Pancreas (tissue), 10 donors: ENCODE measurements at places on chromosomes 1 and 21. TPM values are rescaled to one million over a fixed set of nuclear protein-coding genes. Genes with fewer than 3 reads are reported as not detected.

DNA sequence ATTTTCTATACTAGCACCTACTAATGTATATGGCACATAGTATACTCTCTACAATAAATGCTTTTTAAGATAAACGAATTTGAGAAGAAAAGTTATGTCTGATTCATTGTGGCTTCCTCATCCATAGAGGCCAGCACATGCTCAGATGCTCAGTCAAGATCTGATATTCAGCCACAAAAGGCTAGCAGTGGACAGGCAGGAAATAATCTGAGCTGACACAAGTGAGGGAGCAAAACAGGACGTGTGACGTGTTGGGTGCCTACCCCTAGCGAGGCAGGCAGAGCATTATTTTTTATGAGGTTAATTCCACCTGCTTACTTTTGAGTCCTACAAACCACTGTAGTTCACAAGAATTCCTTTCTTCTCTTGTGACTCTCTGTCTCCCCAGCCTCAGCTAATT lies 550.9 kb downstream of the SMYD3 start:
- no peak for DNase-seq

DNA sequence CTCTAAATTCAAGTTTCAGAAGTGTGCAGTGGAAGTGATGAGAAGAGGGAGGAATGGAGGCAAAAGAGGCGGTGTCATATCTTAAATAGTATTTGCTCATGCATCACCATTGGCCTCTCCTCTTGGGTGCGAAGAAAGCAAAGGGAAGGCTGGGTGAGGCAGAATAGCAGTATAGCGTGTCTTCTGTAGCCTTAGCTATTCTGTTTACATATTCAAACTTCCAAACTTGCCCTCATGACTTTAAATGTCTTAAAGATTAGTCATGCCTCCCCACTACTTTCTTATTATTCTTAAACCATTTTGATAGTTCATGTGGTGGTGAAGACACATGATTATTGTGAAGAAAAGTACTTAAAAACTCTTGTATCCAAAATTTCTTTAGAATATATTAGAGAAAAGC lies 104.6 kb upstream of the TENT5C start:
- no peak for DNase-seq

GRCh38 chr1:204627436-204627835 lies 58.1 kb downstream of the LRRN2 start:
- no peak for DNase-seq

The EDARADD gene
- 9.5 TPM for polyA plus RNA-seq

- DNase-seq: no peak
These were observed 47.1 kb upstream of the ZYG11A start for GRCh38 chr1:52795464-52795863.

DNA sequence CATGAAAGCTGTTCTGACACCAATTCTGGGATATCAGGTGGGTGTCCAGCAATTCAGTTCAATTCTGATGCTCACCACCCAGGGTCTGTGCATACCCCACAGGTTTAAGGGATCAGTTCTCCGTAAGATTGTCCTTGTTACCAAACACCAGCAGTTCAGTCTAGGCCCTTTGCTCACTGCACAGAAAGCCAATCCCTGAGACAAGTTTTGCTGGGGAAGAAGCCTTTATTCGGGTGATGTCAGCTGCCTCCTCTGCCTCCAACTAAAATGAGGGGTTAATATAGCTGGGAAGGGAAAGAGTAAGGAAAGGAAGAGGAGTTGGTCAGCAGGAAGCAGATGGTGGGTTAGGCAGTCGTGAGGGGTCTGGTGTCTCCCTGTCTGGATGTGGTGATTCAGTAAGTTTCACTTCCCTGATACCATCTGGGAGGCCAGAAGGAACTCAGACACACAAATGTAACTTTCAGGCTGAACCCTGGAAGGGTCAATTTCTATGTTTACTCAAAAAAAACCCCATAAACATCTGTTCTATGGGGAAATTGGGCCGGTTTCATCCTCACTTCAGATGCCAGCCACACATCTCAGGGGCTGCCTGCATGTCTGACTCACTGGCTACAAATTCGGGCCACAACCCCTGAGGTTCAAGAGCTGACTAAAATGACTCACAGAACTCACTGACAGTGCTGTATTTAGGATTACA lies 83.3 kb upstream of the PGBD5 start:
- DNase-seq: no peak

GRCh38 chr1:168561989-168562388 lies 14.4 kb upstream of the XCL1 start:
- no peak for DNase-seq

The KCNT2 gene
- polyA plus RNA-seq: 0.23 TPM

GRCh38 chr21:36990508-36991205 lies 15.8 kb upstream of the RIPPLY3 start:
- no peak for DNase-seq

- no peak for DNase-seq
These were observed 169.8 kb downstream of the ADGRL4 start for GRCh38 chr1:78836726-78837125.

The MATN1 gene
- not detected for polyA plus RNA-seq

The ATAD3C gene
- 11.4 TPM for polyA plus RNA-seq

The RNU1-4 gene
- not detected for polyA plus RNA-seq

- DNase-seq: no peak
These were observed 18.4 kb upstream of the IL10 start for GRCh38 chr1:206790502-206791250.

DNA sequence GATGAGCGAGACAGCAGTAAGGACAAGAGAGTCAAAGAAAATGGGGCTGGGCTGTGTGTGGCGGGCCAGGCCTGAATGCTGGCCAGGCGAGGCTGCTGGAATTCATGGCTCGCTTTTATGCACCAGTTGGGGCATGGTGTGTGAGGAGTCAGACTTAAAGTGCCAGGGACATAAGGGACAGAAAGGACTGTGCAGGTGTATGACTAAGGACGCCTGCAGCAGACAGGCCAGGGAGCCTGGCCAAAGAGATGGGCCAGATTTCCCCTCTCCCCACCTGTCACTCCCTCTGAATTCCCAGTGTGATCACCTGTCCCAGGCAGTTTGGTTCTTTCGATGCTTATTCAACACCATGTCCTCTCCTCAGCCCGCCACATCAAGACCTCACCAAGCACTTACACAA lies 16.9 kb upstream of the SMIM12 start:
- DNase-seq: no peak

DNA sequence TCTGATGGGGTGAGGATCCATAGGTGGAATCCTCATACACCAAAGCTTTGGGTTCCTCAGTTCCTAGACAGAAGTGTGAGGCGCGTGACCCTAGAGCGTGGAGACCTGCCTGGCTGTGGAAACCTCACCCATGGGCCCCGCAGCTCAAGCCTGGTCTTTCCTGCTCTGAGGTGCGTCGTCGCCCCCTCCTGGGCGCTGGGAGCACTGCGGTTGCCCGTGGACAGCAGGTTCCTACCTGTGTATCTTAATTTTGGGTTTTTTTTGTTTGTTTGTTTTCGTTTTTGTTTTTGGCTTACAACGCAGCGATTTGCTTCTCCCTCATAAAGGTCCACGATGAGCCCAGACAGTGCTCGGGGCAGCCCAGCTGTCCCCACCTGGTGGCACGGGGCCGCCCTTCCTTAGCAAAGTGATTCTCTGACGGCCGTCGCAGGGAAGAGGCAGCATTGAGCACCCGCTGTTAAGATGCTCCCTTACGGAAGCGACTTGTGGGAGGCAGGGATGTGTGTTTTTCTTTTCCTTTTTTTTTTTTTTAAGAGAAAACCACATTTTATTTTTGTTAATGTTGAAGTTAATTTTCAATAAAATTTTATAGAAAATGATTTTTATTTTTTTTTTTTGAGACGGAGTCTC lies 36.5 kb upstream of the TRAPPC10 start:
- DNase-seq: peak; percentile 89

- DNase-seq: no peak
These were observed 14.6 kb downstream of the STRIP1 start for GRCh38 chr1:110048923-110049601.

DNA sequence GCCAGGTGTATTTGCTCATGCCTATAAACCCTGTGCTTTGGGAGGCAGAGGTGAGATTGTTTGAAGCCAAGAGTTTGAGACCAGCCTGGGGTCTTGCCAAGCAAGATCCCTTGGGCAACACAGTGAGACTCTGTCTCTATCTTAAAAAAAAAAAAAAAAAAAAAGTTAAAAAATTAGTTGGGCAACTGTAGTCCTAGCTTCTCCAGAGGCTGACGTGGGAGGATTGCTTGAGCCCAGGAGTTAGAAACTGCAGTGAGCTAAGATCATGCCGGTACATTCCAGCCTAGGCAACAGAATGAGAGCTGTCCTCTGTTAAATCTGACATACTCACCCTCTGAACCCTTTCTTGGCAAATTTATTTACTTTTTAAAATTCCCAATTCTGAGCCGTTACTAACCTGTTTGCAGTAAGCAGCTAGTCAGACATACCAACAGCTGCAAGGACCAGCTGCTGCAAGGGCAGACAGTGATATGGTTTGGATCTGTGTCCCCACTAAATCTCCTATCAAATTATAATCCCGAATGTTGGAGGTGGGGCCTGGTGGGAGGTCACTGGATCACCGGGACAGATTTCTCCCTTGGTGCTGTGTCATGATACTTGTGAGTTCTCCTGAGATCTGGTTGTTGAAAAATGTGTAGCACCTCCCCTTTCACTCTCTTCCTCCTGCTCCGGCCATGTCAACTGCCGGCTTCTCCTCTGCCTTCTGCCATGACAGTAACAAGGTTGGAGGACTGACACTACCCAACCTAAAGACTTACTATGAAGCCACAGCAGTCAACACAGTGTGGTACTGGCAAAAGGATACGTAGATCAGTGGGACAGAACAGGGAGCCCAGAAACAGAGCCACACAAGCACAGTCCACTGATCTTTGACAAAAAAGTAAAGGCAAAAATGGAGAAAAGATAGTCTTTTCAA lies 10.6 kb downstream of the PARP1 start:
- no peak for DNase-seq

The HES4 gene
- polyA plus RNA-seq: 46.4 TPM

DNA sequence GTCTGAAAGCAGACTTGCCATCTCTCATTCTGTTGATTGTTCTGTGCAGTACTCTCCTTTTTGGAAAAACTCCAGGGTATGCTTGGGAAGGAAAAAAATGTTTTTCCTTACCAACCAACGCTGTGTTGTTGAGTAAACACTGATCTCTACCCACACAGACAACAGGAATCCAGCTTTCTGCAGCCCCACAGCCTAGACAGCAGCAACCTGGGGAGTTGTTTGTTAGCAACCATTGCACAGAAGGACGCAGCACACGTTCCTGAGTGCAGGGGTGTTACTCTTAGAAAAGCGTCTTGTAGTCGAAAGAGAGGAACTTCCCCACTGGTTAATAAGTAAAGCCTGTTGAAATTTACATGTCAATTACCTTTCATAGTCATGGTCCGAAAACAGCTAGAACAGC lies 56.6 kb downstream of the SMYD2 start:
- no peak for DNase-seq

- DNase-seq: no peak
These were observed 3.2 kb downstream of the RAB3GAP2 start for GRCh38 chr1:220269036-220269435.

DNA sequence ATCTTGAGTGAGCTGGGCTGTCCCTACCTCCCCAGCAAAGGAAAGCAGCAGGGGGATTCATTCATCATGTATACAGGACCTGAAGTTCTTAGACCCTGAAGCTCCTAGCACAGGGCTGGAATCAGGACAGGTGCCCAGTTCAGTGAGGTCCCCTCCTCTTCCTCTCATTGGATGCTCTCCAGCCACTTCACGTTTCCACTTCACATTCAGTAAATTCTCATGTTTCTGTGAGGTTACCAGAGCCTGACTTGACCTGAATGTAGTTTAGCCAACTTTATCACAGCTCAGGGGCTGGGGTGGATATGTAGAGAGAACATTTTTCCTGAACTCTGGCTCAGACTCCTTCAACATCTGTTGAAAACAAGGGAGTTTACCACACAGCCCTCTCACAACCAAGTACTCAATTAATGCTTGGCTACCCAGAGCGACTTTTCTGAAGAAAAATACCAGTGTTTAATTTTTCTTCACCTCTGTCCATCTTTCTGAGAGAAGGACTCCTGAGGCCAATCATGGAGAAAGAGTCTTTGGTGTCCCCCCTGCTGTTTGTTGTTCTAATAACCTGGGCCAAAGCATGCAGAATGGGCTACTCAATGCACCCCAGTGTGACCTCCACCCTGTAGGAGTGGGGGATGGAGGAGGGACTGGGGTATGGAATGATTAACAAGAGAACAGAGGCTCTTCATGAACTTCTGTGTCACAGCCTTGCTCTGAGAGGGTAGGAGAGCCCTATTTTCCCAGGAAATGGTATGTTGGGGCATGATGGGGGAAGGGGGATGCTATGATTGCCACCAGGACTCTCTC lies 108.3 kb upstream of the FGGY start:
- no peak for DNase-seq

- no peak for DNase-seq
These were observed 4.5 kb downstream of the ZBED6 start for GRCh38 chr1:203799971-203800370.

DNA sequence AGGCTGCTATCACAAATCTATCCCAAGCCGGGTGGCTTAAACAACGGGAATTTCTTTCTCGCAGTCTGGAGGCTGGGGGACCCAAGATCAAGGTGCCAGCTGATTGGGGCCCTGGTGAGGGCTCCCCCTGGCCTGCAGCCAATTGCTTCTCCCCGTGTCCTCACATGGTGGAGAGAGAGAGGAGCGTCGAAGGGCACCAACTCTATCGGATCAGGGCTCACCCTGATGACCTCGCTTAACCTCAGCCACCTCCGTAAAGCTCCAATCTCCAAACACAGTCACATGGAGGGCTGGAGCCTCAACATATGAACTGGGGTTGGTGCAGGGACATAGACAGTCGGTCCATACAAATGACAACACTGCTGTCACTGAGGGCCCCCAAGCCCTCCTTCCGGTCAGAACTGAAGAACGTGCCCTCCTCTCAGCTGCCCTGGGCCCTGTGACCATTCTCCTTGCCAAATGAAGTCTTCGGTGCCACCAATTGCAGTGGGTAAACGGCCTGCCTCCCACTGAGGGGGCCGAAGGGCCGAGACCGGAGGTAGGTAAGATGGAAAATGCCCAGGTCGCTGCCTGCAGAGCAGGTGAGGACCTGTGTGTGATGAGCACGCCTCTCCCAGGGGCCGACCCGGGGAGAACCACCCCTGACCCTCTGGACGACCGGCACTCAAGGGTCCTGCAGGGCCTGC lies 211.0 kb downstream of the TOMM20 start:
- no peak for DNase-seq

The LUZP1 gene
- 2.7 TPM for polyA plus RNA-seq
